Left lobe of liver (tissue), 2 donors: ENCODE measurements at places on chromosomes 3 and 15. TPM values are rescaled to one million over a fixed set of nuclear protein-coding genes. Genes with fewer than 3 reads are reported as not detected.

DNA sequence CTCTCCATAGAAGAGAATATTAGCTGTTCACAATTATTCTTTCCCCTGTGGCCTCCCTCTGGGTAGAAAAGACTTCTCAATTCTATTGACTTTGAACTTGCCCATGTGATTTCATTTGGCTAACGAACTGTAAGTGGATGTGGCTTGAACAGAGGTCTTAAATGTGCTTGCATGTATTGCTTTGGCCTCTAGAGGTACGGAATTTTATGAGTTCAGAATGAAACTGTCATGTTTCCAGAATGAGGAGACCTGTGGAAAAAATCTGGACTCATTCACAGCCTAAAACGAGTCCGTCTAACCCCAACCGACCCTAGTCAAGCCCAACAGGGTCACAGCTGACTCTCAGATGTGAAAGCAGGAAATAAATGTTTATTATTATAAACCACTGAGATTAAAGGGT is 596.7 kb upstream of the UBE2E2 start:
- DNase-seq = no peak

GRCh38 chr3:150733373-150733935 is 29.5 kb downstream of the SIAH2 start:
- no peak for DNase-seq

- DNase-seq = no peak
These were observed 2.9 kb downstream of the FOXL2 start for GRCh38 chr3:138943724-138944653.

ANKRD34C gene
- not detected for total RNA-seq

GRCh38 chr3:193803288-193803687 is 210.3 kb downstream of the OPA1 start:
- no peak for DNase-seq

SH3GL3 gene
- not detected for total RNA-seq

DNA sequence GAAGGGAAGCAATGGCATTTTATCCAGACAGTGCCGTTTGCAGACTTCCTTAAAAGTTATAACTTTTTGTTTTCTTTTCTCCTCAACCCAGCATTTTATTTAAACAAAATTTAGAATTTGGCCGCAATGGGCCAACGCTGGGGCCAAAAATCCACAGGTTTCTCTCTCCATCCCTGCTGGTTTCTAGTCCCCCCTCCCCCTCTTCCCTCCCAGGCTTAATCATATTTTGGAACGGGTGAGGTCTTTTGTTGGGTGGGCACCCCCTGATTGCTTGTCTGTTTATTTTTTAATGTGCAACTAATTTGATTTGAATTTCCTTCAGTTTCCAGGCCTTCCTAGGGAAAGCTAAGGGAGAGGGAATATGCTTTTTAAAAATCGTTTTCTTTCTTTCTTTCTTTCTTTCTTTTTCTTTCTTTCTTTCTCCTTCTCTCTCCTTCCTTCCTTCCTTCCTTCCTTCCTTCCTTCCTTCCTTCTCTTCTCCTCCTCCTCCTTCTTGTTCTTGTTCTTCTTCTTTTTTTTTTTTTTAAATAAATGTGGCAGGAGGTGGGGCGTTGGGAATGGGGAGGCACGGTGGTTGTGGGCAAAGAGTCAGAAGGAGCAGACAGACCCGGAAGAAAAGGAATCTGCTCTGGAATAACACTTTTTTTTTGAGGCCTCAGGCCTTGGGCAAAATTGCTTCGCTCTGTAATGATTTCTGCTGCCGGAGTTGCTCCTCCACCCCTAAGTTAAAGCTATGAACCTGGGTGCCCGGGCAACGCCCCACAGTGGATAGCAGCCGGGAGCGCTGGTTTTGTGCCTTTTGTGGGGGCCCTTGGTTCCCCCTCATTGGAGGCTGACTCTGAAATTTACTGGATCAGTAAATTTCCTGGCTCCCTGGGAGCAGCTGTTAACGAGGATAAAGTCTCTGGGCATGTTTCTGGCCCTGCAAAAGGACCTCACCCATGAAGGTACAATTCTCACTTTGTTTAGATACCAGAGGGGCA is 1.9 kb downstream of the FNDC3B start:
- no peak for DNase-seq

DNA sequence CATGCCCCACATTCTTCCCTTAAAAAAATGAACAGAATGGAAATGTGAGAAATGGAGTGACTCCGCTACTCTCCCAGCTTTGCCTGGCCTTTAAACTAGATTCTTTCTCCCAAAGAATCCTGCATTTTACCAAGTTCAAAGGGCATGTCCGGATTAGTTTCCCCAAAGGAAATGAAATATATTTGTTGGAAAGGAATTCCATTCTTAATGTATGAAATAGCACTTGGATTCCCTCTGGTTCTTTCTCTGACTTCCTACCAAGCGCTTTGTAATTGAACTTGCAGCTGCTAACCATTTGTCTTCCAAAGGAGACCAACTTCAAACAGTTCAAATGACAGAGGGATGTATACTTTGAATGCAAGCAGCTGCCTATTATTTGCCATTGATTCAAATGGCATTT is 18.9 kb downstream of the MAP2K1 start:
- DNase-seq = no peak

GRCh38 chr3:39707314-39707909 is 102.0 kb upstream of the MYRIP start:
- no peak for DNase-seq

ALS2CL gene
- total RNA-seq = 24.2 TPM

OIP5 gene
- total RNA-seq = 0.38 TPM

PLSCR2 gene
- not detected for total RNA-seq

- DNase-seq = no peak
These were observed 692.9 kb downstream of the ZPLD1 start for GRCh38 chr3:103127737-103128136.

GRCh38 chr15:63155486-63155885 is 1.8 kb downstream of the RPS27L start:
- DNase-seq = no peak

ARRDC4 gene
- 5.1 TPM for total RNA-seq

DNA sequence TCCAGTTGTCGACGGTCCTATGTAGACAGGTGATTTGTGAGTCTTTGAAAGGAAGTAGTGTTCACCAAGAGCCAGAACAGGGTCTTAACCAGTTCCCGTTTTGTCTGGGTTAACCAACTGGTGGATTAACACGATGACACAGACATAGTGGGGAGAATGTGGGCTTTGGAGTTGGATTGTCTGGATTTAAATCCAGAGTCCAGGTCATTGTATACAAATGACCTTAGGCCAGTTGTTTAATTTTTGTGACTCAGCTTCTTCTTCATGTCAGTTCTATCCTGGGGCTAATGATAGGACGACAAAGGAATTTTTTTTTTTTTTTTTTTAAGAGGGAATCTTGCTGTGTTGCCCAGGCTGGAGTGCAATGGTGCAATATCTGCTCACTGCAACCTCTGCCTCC is 126.7 kb downstream of the LPP start:
- no peak for DNase-seq

GTPBP8 gene
- total RNA-seq = 7.7 TPM

- DNase-seq = no peak
These were observed 116.5 kb downstream of the THSD4 start for GRCh38 chr15:71231758-71232157.

USP13 gene
- 6.3 TPM for total RNA-seq

FGF12 gene
- total RNA-seq = 0.63 TPM

GRCh38 chr3:123129532-123129931 is 62.7 kb downstream of the PDIA5 start:
- DNase-seq = peak; percentile 62

DNA sequence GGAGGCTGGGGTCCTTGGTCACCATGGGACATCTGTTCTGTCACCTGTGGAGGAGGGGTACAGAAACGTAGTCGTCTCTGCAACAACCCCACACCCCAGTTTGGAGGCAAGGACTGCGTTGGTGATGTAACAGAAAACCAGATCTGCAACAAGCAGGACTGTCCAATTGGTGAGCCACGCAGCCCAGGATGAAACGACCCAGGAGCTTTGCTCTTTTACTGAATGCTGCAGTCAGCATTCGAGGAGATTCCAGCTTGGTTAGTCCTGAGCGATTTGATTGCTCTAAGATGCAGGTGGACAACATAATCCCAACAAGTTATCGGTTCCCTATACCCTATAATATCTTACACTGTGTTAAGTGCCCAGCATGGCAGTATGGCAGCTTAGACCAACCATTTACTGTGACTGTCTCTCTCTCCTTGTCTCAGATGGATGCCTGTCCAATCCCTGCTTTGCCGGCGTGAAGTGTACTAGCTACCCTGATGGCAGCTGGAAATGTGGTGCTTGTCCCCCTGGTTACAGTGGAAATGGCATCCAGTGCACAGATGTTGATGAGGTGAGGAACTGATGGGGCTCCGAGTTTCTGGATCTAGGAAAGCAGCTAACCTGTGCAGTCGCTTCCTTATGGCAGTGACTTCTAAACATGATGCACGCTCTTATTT is 7.8 kb downstream of the THBS1 start:
- no peak for DNase-seq

DNA sequence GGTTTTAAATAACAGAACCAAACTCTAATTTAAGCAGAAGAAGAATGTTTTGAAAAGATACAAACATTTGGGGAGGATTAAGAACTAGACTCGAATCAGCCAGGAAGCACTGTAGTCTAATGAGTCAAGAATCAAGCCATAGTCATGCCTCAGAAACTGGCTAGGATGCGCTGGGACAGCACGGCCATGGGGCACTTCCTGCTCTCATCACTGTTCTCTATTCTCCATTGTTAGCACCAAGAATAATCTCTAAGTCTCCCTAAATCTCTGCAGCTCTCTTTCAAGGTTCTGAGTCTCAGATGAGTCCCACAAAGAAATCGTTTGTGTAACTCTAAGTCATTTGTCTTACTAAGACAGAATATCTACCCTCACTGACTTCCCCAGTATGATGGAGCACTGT is 399.0 kb upstream of the KCNMB2 start:
- no peak for DNase-seq

- no peak for DNase-seq
These were observed 175.3 kb downstream of the ABHD5 start for GRCh38 chr3:43865887-43866528.

MEIS2 gene
- total RNA-seq = 9.1 TPM

DNA sequence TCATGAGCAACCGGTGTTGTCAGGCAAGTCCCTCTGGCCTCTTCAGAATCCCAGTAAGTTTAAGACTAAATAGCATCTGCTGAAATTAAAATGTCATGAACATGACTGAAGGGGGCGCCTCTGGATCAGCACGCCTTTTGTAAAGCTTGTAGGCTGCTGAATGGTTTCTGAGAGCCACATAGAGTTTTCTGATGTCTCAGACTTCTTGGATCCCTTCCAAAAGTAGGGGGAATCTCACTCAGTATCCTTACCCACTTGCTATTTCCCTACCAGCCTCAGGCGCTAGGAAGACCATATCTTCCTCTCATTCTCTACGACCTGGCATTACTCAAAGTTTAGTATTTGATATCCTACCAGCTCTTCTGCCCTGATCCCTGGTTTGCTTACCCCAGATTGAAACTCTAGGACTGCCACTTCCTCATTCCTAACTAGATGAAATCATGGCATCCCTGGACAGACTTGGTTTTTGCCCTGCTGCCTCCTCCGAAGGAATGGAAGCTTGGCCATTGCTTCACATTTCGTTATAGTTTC is 62.7 kb upstream of the CD47 start:
- no peak for DNase-seq

POLR2H gene
- 33.9 TPM for total RNA-seq

GRCh38 chr3:135324301-135324700 is 529.2 kb downstream of the EPHB1 start:
- DNase-seq = no peak

NR2E3 gene
- total RNA-seq = 0.33 TPM

CD96 gene
- 0.40 TPM for total RNA-seq

GRCh38 chr3:9087831-9088413 is 124.7 kb upstream of the RAD18 start:
- no peak for DNase-seq

CAND2 gene
- 7.2 TPM for total RNA-seq

ACSBG1 gene
- not detected for total RNA-seq

DNA sequence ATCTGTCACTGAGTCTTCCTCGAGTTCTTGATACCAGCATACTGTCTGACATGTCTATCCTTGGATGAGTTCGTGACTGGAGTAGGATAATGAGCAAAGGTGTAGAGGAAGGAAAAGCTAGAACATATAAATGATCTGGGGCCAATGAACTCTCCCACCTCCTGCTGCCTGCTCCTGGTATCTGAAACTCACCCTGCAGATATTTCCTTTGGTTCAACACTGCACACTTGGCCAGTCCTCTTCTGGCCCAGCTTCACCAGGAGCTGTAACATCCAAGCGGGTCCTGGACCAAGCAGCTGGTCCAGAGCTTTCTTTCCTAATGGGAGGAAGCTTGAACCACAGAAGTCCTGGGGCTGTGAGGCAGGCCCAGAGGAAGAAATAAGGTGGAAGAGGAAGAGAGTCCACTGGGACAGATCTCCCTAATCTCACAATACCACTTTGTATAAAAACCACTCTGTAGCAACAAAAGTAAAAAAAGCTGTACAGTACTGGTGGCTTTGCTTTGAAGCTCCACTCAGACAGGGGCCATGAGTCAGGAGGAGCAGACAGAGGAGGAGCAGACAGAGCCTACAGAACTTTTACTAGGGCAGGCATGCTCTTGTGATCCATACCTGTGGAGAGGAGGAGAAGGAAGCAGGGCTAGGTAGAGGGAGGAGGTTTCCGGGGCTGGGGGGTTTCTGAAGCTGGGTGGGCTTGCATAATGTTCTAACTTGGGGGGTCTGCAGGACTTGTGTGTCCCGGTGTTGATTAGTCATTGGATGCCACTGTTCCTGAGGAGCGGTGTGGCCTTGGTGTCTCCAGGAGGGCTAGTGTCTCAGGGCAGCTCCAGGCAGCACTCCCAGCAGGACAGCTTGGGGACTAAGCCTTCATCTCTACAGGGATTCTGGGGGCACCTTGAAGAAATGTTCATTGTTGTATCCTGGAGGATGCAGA is 166.9 kb downstream of the ABHD5 start:
- DNase-seq = no peak

FOXB1 gene
- total RNA-seq = not detected

SCN11A gene
- 0.15 TPM for total RNA-seq

DNA sequence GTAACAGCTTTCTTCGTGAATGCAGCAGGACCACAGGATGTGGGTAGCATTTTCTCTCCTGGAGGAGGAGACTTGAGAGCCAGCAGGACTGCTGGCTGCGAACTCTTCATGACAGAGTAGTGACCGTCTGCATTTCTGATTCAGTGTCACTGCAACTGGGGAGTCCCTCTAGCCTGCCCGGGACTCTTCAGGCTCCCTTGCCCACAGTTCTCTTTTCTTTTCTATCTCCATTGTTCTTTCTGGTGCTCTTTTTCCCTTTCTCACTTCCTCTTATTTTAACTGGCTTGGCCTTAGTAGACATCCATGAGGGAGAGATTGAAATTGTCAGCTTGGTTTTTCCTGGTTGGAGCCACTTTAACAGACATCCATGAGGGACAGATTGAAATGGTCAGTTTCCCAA is 49.9 kb upstream of the P2RY1 start:
- DNase-seq = no peak
